Amygdala (tissue), 56 donors: ENCODE measurements at places on chromosomes 7 and 10.

DNA sequence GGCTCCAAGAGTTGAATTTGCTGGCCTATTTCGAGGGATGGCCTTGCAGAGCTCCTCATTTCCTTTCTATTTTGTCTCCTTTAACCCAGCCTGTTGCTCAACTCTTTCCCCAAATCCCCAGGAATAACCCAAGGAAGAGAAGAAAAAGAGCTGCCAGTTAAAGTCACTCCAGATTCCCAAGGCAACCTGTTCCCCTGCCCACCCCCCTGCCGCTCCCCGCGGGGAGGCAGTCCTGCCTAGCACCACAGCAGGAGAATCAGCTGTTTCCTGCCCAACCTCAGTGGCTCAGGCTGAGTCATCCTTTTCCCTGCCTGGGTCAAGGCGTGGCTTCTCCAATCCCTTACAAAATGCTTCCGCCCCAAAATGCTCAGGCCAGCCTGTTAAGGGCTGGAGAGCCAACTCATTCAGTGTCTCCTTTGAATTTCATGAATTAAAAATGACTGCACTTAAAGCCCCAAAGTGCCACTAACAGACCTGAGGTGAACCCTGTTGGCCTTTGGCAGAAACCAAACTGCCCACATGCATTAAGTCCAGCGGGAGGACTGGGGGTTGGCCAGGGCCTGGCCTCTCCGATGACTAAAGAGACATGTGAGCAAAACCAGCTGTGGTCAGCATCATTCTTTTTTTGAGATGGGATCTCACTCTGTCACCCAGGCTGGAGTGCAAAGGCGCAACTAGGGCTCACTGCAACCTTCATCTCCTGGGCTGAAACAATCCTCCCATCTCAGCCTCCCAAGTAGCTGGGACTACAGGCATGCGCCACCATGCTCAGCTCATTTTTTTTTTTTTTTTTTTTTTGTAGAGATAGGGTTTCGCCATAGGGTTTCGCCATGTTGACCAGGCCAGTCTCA is 83.2 kb upstream of the KIF5B start:
- DNase-seq, result no peak

GRCh38 chr7:134602881-134603451 is 43.7 kb upstream of the BPGM start:
- no peak for DNase-seq

GRCh38 chr10:68550747-68551411 is 9.3 kb upstream of the TET1 start:
- DNase-seq, result no peak

DNA sequence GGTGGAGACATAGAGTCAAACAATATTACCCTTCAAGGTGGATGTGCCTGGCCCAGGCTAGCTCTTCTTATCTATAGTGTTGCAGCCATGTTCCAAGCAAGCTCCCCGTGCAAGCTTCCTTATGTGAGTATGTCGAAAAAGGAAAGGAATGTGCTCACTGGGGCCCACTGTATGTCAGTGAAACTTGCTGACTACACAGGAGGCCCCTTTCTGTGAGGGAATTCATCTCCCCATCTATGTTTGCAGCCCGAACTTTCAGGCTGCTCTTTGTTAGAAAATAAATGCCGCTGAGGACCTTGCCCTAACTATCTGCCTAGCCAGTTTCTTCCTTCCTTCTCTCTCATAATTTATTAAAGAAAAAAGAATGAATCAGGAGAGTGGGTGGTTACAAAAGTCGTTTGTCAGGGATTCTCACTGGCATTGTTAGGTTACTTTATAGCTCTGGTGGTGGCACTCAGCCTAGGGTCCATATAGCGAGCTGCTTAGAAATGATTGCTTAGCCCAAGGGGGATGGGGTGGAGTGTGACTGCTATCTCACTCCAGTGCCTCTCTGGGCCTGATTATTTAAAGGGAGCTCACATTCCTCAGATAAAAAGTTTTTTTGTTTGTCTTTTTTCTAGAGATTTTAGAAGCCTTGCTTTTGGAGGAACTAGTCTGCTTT is 302.1 kb downstream of the ABCA13 start:
- no peak for DNase-seq

- DNase-seq, result no peak
These were observed 13.2 kb upstream of the ZNF862 start for GRCh38 chr7:149824748-149825566.

- no peak for DNase-seq
These were observed 189.7 kb upstream of the ADCY1 start for GRCh38 chr7:45384499-45384898.

DNA sequence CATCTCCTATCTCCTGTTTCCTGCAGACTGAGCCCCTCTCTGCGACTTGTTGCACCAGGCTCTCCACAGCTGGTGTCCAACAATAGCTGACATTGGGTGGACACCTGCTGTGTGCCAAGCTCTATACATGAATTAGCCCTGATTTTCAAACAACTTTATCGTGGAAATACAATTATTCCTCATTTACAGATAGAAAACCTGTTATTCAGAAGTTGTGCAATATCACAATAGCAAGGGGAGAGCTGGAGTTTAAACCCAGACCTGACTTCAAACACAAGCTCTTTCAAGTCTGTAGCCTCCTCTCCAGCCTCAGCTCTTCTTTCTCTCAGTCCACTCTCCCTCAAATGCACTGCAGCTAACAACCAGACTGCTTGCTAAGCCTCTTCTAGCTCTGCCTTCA is 168.8 kb downstream of the HECW1 start:
- no peak for DNase-seq

DNA sequence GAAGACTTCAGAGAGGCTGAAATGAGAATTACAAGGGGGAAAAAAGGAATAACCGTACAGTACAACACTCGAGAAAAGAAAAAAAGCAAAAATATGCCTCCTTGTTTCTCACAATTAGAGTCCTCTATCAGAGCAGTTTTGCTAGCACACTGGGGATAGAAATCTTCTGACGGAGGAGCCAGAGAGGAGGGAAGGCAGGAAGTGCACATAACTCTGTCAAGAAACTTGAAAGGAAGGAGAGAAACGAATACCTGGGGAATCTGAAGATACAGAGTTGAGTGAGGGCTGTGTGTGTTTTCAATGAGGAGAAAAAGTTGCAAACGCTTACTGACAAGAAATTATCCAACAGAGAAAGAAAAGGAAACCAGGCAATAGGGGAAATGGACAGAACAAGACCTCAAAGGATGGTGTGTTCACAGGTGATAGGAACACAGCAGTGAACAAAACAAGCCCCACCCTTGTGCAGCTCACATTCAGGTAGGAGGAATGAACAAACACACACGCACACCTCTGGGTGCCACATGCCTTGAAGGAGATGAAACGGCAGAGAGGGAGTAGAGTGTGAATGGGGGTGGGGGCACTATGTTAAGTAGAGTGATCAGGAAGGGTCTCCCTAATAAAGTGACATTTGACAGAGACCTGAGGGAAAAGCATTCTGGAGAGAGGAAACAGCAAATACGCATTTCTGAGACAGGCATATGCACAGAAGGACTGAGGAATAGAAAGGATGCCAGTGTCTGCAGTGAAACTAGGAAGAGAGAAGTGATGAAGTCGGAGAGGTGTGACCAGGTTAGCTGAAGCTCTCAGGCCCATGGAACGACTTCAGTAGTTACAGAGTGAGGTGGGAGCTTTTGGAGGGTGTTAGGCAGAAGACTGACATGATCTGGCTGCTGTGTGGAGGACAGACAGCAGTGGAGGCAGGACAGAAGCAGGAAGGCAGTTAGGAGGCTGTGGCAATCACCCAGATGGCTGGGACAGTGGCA is 46.7 kb upstream of the SPOCK2 start:
- no peak for DNase-seq

DNA sequence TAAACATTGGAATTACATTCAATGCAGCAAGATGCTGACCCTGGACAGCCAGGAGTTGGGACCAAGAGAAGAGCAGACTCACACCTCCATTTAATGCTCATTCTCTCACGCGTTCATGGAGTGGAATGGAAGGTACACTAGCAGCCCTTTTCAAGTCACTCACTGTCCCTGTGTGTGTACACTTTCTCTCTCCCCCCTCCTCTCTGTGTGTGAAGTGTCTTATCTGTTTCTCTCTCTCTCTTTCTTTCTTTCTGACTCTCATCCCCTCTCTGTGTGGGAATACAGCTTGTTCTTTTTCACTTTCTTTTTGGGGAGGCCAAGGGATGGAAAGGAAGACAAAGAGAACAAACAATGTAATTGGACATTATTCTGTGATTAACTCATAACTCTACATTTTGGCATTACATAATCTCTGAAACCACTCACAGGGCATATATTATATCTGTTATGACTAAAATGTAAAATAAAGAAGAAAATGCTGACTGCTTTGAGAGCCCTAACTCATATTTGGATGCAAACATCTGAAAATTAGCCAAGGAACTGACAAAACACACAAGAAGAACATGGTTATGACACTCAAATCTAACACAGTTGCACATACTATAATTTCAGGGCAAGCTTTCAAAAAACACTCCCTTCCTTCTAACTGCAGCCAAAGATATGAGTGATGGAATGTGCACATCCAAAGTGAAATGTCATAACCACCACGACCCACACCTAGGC is 188.8 kb downstream of the PARD3 start:
- no peak for DNase-seq

DNA sequence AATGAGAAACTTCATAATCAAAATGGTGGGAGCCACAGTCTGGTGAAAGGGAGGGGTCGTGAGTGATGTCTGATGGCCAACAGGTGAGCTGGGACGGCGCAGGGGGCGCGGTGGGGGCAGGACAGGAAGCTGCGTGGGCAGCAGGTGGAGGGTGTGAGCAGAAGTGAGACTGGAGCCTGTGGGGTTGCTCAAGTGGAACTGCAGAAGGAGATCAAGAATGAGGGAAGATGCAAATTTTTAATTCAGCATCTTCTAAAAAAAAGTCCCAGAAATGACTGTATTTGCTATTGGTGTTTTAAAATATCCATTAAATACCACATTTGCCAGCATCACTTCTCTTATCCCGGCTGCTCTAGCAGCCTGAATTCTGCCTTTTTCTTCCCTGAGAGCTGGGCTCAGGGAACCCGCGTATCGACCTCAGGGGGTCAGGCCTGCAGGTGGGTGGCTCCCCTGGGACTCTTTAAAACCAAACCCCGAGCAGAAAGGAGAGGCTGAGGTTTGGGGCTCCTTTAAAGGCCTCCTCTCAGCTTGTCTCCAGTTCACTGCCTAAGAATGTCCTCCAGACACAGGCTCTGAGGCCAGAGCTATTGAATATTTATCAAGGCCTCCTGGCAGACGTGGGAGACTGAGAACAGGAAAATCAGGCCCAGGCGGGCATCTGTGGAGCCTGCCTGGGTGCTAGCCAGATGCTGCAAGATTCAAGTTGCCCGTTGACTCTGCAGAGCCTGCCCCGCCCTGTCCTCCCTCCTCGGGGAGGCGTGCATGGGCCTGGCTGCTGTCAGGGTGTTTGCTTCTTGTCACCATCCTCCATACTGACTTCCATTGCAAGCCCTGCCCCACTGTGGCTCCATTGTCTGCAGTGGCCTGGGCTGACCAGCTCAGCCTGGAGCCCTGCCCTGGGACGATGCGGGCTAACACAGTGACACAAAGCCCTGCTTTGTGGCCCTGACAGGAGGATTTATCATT is 53.9 kb downstream of the SYPL1 start:
- DNase-seq, result peak; percentile 85
